T-helper 1 cell treated with Interleukin-12 subunit alpha and Interleukin-12 subunit beta and Interleukin-4 antibody, amounts not matched to agents 30 ng/mL and 1 ng/mL, for 36 hours (primary cell): ENCODE measurements at places on chromosomes 1 and 21. TPM values are rescaled to one million over a fixed set of nuclear protein-coding genes. Genes with fewer than 3 reads are reported as not detected.

The AMY1C gene
- total RNA-seq: not detected in 2 replicates

The CACNA1E gene
- 0.05 TPM in 2 replicates for total RNA-seq

The CLCNKA gene
- total RNA-seq: not detected in 2 replicates

The KIAA0040 gene
- 88.7 and 99.0 TPM in 2 replicates for total RNA-seq

The AIRE gene
- total RNA-seq: 2.0 and 2.8 TPM in 2 replicates

The ZC3H12A gene
- 58.3 and 62.6 TPM in 2 replicates for total RNA-seq

The TINAGL1 gene
- not detected in 2 replicates for total RNA-seq

The S100A7A gene
- total RNA-seq: not detected in 2 replicates

The TNFRSF14 gene
- 263 and 264 TPM in 2 replicates for total RNA-seq

The INKA2 gene
- total RNA-seq: 1.3 and 2.5 TPM in 2 replicates

The GJA4 gene
- 0.25 and 0.46 TPM in 2 replicates for total RNA-seq

The SPATA46 gene
- not detected in 2 replicates for total RNA-seq

The NBPF6 gene
- total RNA-seq: 0.39 and 0.46 TPM in 2 replicates

The LCE2A gene
- not detected in 2 replicates for total RNA-seq

The CSMD2 gene
- total RNA-seq: not detected in 2 replicates

The TTC22 gene
- 10.2 and 11.0 TPM in 2 replicates for total RNA-seq

The FHAD1 gene
- total RNA-seq: not detected in 2 replicates

The RGS2 gene
- total RNA-seq: 3.6 and 5.2 TPM in 2 replicates

The C1orf56 gene
- 1.0 and 1.2 TPM in 2 replicates for total RNA-seq

The PTGFR gene
- not detected in 2 replicates for total RNA-seq

The VWA5B1 gene
- not detected in 2 replicates for total RNA-seq

The SGIP1 gene
- not detected in 2 replicates for total RNA-seq
